ENCODE measurements at places on chromosomes 13 and 19.

DNA sequence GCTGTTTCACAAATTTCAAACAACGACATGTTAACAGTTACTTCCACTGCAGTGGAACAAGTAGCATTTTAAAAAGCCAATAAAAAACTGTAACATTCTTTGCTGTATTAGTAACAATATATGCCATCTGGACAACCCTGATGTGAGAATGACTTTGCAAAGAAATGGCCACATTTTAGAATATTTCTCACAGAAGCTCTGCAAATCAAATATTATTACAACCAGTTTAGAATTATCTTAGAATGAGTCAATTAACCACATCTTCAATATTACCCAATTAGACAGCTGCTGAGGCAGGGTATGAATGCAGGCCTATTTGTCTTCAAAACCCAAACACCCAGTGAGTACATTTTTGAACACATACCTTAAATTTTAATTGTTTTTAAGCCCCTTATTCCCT is 3.2 kb downstream of the ZNF699 start:
- no peak for DNase-seq

DNA sequence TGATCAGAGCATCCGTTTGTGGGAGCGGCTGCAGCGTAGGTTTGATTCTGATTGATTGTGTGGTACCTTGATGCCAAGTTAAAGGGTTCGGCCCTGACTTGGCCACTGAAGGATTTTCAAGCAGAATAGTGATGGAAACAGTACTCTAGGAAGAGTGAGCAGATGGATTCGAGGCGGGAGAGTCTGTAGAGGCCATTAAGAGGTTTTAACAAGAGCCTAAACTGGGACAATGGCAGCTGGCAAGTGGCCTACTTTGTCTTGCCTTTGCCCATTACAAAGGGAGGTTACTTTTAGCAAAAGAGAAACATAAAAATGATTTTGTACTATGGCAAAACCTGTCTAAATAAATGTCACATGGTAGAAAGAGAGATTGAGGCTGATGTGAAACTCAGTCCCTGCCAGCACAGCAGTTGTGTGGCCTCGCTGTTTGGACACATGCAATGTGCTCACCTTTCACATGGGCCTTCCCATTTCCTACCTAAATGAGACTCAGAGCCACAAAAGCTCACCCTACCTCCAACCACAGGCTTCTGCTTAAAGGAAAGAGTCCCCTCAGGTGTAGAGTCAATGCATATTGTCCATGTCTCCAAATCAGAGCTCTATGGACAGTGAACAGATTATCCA is 62.4 kb upstream of the RAP2A start:
- no peak for DNase-seq

DNA sequence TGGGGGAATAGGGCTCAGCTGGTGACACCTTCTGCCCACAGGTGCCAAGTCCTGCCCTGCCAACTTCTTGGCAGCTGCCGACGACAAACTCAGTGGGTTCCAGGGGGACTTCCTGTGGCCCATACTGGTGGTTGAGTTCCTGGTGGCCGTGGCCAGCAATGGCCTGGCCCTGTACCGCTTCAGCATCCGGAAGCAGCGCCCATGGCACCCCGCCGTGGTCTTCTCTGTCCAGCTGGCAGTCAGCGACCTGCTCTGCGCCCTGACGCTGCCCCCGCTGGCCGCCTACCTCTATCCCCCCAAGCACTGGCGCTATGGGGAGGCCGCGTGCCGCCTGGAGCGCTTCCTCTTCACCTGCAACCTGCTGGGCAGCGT is 2.1 kb downstream of the P2RY11 start:
- DNase-seq = no peak

- no peak for DNase-seq
Measured at GRCh38 chr13:43088093-43088511, 64.7 kb downstream of the DNAJC15 start.

GRCh38 chr13:25847145-25847544 is 204.7 kb downstream of the SHISA2 start:
- no peak for DNase-seq

DNA sequence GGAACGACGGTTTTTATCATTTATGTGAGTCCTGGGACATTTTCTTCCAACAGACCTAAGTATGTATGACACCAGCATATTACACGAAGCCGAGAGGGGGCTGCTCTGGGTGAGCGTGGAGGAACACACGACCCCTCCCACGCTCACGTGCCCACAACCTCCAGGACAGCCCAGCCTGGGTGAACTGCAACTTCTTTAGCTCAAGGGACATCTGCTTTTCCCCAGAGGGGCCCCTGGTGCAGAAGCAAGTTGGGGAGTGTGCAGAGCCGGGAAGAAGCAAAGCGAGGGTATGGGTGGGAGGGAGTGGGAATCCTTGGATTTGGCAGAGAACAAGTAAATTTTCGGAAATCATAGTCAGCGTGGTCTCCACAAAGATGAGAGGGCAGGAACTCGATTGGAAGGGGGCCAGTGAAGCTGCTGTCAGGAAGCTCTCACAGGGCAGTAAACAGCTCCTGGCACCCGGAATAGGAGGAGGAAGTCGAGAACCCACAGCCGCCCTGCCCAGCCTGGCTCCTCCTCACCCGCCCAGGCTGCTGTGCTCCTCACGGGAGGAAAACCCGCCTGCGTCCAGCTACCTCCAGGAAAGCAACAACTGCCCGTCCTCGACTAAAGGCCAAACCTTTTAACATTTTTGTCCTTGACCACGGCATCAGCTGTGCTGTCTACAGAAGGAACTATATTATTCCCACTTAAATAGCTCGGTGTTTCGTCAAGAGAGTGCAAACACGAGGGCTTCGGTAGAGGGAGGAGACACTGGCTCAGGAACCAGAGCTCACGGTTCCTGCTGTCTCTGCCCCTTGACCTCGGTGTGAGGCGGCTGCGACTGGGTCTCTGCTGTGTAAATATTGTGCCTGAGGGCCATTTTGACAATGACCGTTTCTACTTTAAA is 17.2 kb upstream of the CFAP97D2 start:
- DNase-seq = no peak

- DNase-seq = no peak
Measured at GRCh38 chr13:72645521-72645920, 81.9 kb downstream of the MZT1 start.

GRCh38 chr13:102443249-102443648 is 41.4 kb upstream of the FGF14 start:
- no peak for DNase-seq
